Femur (tissue), 1 donor: ENCODE measurements at places on chromosomes 4 and X.

GRCh38 chr4:8019396-8020365 is 80.0 kb upstream of the AFAP1 start:
- DNase-seq = no peak

DNA sequence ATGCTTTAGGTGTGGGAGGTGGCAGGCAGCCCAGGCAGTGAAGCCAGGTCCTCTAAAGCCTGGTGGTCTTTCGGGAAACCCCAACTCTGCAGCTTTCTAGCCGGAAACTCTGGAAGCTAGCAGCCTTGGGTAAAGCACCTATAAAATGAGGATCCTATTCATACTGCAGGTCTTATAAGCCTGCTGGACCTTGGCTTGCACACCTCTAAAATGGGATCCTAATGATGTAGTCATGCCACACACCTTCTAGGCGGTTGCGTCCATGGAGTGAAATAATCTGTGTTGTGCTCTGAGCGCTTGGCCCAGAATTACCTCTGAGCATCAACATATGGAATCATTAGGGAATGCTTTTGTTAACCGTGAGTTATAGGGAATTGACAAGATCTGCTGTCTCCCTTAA is 36.0 kb upstream of the STS start:
- DNase-seq = no peak

DNA sequence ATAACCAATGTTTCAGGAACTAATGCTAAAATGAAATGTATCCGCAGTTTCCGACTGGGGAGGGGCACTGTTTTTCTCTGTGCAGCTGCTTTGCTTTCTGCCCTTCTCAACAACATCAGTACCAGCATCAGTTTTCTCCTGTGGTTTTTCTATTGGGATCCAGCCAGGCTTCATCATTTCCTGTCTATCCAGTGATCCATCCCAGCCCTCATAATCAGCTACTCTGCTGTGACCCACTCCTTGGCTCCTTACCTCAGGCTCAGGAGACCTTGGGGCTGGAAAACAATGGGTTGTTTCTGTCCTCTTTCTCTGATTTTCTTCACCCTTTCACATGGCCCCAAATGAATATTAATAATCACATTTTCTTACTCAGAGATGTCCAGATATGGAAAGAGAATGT is 222.2 kb upstream of the DKK2 start:
- DNase-seq = no peak

DNA sequence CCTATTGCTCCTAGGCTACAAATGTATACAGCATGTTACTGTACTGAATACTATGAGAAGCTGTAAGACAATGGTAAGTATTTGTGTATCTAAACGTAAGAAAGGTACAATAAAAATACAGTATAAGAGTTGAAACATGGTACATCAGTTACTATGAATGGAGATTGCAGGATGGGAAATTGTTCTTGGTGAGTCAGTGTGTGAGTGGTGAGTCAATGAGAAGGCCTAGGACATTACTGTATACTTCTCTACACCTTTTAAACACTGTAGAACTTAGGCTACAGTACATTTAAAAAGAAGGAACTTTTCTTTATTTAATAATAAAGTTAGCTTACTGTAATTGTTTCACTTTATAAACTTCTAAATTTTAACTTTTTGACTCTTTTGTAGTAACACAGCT is 2603.2 kb downstream of the PCDH7 start:
- no peak for DNase-seq

DNA sequence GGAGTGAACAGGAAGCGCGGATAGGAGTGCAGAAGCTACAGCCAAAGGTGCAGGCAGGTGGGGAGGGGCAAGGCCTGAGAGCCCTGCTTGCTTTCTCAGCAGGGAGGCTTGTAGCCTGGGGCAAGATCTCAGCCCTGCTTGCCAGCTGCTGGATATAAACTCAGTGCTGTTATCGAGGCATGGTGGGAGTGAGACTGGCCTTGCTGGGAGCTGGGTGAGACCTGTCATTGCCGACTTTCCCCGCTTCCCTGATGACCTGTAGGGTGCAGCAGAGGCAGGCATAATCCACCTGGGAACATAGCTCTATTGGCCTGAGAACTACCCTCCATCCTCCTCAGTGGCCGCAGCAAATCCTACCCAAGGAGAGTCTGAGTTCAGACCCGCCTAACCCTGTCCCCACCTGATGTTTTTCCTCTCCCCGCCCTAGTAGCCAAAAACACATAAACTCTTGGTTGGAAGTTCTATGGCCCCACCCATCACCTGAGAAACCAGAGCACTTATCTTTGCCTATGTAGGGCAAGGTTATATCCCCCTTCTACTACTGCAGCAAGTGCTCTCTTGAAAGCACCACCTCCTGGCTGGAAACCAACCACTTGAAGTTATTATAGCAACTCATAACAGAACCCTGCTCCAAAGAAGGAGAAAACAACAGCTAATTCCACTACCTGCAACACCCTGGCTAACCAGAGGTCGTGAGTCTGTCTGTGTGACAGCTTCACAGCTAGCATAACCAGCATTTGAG is 80.7 kb downstream of the FHIP1A start:
- no peak for DNase-seq

- DNase-seq = no peak
Measured at GRCh38 chrX:117895418-117895817, 221.2 kb downstream of the KLHL13 start.

DNA sequence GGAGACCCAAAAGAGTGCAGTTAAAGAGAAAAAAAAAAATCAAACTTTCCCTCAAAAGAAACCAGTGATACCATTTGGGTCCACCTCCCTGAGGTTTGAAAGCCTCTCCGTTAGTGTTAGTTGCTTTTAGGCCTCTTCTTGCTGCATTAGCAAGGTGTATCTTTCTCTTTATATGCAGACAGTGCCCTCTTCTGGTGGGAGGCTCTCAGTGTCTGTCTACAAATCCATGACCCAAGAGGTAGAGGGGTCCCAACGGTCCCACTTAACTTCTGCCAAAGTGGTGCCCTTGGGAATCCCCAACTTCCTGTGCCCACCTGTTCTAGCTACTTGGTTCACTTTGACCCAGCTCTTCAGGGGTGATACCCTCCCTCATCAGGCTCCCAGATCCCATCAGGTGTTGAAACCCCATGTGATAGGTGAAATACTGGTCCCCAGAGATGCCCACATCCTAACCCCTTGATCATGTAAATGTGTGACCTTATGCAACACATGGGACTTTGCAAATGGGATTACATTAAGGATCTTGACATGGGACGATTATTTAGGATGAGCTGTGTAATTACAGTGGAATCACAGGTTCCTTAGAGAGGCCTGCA is 63.7 kb upstream of the CD99 start:
- no peak for DNase-seq

GRCh38 chr4:14303856-14304255 is 676.3 kb upstream of the BOD1L1 start:
- DNase-seq = no peak

- no peak for DNase-seq
Measured at GRCh38 chr4:117664706-117665444, 369.4 kb upstream of the NDST3 start.

GRCh38 chr4:186946682-186947294 is 223.1 kb upstream of the FAT1 start:
- no peak for DNase-seq

DNA sequence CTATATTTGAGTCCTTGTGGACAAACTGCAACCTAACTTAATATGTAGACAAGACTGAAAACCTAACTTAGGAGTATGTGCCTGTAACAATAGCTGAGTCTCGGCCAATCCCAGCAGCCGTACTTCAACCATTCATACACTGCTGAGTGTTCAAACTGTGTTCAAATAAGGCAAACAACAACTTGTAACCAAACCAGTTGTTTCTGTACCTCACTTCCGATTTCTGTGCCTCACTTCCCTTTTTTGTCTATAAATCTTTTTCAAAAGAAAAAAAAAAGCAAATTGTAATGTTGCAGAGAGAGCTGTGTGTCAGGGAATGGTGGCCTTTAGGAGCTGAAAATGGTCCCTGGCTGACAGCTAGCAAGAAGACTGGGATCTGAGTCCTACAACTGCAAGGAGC is 46.0 kb downstream of the GEMIN8 start:
- DNase-seq = no peak

GRCh38 chr4:25911356-25911755 is 2.7 kb upstream of the SMIM20 start:
- DNase-seq = no peak

- DNase-seq = no peak
Measured at GRCh38 chr4:76614589-76614988, 179.6 kb downstream of the SHROOM3 start.

DNA sequence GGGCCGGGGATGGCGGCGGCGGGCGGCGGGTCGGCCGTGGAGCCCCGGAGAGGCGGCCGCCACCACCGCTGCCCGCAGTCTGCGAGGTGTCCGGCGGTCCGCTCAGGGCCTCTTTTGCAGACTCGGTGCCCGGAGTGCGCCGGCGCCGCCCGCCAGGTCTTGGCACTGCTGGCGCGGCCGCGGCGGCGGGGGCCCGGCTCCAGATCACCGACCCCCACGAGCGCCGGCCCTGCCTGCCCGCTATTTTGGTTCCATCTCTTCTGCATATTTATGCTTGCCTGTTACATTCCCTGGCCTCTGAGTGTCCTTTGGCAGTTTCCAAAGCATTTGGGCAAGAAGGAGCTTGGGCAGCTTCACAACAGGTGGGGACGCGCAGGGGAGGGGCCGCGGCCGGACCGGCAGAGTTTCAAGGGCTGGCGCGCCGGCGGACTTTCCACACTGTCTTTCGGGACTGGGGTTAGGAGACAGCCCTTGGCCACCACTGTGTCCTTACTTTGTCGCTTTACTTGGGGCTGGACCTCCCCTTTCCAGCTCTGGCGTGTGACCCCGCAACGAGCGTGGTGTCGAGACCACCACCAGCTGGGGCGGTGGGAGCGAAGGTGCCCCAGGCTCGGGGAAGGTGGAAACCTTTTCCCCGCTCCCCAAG is 668 bp upstream of the TAPT1 start:
- DNase-seq = peak; percentile 78

- DNase-seq = no peak
Measured at GRCh38 chr4:74654230-74654681, 140.1 kb downstream of the BTC start.

GRCh38 chrX:153878969-153879653 is 6.9 kb downstream of the L1CAM start:
- no peak for DNase-seq

- DNase-seq = no peak
Measured at GRCh38 chr4:1998296-1998695, 10.5 kb downstream of the NELFA start.

DNA sequence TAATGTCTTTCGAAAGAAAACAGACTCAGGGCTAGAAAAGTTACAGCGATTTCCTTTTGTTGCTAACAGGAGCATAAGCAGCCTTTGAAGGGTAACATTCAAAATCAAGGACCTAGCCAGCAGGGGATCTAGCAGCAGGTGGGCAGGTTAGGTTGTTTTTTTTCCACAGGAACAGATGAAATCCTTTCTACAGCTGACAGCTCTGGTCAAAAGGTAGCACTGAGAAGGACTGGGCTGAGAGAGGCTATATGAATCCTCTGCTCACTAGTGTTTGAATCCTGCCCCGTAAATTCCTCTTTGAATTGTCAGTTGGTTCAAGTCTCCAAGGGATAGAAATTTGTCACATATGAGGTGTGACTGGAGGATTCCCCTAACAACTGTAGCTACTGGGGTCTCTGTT is 188.2 kb downstream of the SH2D1A start:
- DNase-seq = no peak

DNA sequence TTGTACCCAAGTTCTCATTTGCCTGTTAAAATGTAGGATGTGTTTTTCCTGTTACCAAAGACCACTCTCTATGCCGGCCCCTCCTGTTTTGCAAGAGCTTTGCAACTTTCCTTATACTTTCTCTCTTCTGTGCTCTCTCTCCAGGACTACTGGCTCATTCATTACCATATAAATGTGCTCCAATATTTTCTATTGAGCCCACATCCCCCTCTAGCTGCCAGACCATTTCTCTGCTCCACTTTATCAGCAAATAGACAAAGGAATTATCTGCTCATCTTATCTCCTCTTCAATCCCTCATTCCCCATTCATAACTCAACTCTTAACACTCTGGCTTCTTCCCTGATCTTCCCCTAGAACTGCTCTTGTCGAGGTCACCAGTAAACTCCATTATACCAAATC is 33.6 kb downstream of the RPGR start:
- no peak for DNase-seq

DNA sequence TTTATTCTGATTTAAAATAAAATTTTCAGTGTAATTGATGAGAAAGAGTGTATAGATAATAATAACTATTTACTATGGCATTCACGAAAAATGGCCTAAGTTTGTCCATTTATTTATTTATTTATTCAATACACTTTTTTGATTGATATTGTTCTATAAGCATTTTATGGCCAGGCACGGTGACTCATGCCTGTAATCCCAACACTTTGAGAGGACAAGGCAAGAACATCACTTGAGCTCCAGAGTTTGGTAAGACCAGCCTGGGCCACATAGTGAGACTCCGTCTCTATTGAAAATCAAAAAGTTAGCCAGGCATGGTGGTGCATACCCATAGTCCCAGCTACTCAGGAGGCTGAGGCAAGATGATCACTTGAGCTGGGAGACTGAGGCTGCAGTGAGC is 25.7 kb downstream of the GASK1B start:
- DNase-seq = no peak

DNA sequence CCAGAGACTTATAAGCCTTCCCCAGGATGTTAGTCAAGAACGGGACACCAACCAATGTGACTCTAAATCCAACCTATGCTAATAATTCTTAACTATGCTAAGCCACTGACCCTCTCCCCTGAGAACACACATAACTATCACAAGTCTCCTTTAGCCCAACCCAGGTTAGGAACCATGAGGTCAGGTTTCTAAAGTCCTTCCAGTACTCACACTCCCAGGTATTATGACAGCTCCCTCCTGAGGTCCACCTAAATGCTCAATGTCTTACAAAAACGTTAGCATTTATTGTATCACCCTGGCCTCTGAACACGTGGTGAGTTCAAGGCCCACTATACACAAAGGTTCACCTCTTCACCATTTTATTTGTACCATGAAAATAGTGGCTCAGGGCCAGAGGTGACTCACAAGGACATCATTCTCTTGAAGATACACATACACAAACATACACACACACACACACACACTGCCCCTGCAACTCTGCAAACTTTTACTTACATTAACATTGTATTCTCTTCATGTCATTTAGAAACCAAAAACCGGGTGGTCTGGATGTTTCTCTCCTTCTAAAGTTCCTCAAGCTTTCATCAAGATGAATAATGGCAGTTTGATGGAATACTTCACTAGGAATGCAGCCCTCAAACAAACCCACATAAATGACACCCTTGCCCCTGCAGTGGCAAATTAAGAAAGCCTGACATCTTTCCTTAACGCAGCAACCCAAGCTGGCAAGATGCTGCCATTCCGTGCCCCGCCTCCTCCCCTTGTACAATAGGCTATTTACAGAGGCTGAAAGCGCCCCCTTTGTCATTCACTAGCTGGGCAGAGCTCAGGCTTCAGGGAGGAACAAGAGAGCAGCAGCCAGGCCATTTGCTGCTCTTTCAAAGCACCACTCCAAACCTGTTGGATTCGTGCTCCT is 17.7 kb downstream of the ACSL1 start:
- peak; percentile 43 for DNase-seq
